Activated CD4-positive, alpha-beta T cell treated with anti-CD3 and anti-CD28 coated beads, Interleukin-10, Interleukin-2, amounts not matched to agents 100 ng/mL and 50 ng/mL, durations not matched to agents 16 hours and 8 hours (primary cell): ENCODE measurements at places on chromosomes 12 and 14.
A peak's percentile ranks its signal among the peaks of the same experiment; 100 is the strongest.

DNA sequence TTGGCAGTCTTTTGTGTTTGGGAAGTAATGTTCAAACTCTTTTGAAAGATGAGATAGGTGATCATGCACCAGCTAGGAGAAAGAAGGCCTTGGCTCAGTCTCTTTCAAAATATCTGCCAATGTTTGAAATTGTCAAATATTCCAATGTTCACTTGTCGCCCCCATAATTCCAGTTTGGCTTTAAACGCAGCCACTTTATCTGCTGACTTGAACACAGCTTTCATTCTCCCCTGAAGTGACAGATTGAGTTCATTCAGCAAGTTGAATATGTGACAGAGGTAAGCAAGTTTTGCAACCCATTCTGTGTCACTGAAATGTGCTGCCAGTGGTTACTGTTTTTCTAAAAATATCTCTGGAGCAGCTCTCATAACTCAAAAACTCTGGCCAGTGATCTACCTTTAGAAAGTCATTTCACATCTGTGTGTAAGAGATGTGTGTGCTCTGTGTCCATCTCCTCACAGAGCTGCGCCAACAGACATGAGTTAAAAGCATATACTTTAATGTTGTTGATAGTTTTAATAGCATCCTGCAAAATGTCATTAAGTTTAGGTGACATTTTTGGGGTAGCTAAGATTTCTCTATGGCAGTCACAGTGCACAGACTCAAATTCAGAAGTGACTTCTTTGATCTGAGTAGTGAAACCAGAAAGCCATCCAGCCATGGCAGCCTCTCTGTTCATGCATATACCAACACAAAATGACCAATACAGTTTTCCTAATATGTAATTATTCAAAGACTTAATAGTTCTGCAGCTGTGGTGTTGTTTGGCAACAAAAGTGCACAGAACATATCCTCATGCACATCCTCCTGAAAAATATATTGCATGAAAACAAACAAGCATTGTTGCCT lies 614.3 kb upstream of the MIS18BP1 start:
- DNase-seq: no peak

- peak; percentile 87 for DNase-seq
Measured at GRCh38 chr12:124916374-124917134, 2.1 kb upstream of the UBC start.

- no peak for DNase-seq
Measured at GRCh38 chr12:89384807-89385206, 32.5 kb upstream of the DUSP6 start.

- no peak for DNase-seq
Measured at GRCh38 chr12:89414851-89415250, 62.5 kb upstream of the DUSP6 start.

GRCh38 chr12:25051656-25052195 lies 102.8 kb upstream of the BCAT1 start:
- DNase-seq: peak; percentile 78

DNA sequence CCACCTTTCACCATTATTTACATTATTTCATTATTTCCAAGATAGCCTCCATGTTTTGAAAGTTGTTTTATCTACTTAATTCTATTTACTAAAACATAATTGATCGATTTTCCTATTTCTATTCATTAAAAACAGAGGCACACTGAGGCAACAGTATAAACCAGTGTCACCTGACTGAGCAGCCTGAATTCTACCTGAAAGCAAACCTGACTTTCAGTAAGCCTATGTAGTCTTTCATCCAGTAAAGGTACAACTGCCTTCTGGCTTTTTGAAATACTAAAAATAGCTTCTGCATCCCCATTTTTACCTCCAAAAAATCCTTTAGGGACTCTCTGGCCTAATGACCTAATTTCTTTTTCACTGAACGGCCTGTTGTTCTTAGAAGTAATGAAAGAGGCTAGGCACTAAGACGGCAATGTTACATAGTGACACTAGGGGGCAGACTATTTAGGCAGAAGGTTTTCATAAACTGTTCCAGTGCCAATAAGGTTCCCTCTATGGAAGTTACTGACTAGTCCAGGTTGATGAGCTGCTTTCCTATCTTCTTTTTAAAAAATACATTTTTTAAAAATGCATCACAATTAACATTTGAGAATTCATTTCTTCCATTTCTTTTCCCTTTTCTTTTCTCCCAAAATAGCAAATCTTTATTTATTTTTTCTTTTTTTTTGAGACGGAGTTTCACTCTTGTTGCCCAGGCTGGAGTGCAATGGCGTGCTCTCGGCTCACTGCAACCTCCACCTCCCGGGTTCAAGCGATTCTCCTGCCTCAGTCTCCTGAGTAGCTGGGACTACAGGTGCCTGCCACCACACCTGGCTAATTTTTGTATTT lies 17.5 kb downstream of the ANAPC5 start:
- DNase-seq: peak; percentile 67

DNA sequence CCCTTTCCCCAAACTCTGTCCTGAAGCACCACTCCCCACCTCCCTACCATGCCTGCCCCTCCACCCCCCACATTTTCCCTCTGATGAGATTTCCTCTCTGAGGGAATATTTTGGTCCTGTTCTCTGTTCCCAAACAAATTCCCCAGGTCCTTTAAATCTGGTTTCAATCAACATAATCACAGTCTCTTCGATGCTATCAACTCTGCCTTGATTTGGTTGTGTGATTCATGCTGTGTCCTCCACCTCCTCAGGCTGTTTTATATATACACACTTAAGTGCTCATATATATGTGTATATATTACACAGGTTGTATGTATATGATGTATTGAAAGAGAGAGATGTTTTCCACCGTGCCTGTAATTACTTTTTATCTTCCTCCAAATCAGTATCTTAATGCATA lies 36.0 kb downstream of the NTF3 start:
- DNase-seq: no peak

- no peak for DNase-seq
Measured at GRCh38 chr14:91397965-91398591, 19.5 kb downstream of the CCDC88C start.

- peak; percentile 79 for DNase-seq
Measured at GRCh38 chr14:61280526-61281185, 482 bp downstream of the TMEM30B start.

GRCh38 chr14:77482422-77482821 lies 16.2 kb downstream of the ISM2 start:
- no peak for DNase-seq

DNA sequence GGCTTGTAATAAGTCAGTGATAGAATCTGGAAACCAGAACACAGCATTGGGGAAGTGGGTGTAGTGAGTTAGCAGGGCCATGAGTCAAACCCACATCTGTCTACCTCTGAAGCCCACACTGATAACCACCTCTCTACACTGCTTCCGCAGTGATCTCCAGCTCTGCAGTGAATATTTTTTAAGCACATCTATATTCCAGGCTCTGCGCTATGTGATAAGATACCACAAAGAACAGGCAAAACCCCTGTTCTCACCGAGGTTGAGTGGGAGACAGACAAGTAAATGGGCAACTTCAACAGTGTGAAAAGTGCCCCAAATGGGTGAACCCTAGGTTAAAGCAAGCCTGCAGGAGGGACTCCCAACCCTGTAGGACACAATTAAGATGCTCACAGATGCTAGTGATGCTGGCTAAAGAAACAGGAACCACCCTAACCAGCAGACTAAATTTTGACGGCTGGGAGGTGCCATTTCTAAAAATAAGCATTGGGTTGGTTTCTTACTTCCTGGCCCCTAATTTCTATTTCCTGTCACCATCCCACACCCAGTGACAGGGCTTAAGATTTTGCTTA lies 375.0 kb downstream of the DPF3 start:
- DNase-seq: peak; percentile 84

GRCh38 chr12:38386205-38386985 lies 69.8 kb downstream of the ALG10B start:
- no peak for DNase-seq

- DNase-seq: no peak
Measured at GRCh38 chr12:39413836-39414771, 28.8 kb downstream of the KIF21A start.

- DNase-seq: peak; percentile 32
Measured at GRCh38 chr12:76060111-76060510, 24.4 kb downstream of the NAP1L1 start.

- no peak for DNase-seq
Measured at GRCh38 chr12:110657747-110658146, 31.2 kb downstream of the HVCN1 start.

DNA sequence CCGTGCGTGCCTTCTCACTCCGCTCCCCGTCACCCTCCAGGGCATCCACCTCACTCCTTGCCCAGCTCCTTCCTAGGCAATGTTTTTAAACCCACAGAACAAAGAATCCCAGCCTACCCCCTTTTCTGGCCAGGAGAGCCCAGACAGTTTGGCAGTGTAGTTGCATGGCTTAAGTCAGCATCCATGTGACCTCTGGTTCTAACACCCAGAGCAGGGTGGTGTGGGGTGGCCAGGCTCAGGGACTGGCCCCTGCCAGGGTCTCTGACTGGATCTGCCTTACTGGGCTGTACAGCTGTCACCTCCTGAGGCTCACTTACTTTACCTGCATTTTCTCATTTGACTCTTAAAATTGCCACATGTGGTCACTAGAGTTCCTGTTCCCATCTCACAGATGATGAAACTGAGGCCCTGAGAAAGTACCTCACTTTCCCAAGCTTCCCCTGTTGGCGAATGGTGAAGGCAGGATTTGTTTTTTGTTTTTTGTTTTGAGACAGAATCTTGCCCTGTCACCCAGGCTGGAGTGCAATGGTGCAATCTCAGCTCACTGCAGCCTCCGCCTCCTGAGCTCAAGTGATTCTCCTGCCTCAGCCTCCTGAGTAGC lies 18.3 kb downstream of the SDS start:
- DNase-seq: no peak

DNA sequence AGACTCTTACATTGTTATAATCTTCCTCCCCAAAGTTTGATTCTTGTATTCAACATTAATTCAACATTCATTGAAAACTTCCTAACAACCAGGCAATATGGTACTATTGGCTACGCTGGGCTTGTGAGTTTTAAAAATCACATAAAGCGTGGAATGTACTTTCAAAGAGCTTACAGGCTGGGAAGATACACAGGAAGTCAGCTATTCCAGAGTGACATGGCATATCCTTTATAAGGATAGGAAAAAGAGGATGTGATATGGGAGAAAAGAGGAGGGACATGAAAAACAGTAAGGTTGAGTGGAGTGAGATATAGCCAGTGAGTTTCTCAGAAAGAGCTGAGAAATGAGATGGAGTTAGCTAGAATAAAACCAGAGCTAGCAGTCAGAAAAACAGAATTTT lies 103.6 kb upstream of the ATF7IP start:
- no peak for DNase-seq

DNA sequence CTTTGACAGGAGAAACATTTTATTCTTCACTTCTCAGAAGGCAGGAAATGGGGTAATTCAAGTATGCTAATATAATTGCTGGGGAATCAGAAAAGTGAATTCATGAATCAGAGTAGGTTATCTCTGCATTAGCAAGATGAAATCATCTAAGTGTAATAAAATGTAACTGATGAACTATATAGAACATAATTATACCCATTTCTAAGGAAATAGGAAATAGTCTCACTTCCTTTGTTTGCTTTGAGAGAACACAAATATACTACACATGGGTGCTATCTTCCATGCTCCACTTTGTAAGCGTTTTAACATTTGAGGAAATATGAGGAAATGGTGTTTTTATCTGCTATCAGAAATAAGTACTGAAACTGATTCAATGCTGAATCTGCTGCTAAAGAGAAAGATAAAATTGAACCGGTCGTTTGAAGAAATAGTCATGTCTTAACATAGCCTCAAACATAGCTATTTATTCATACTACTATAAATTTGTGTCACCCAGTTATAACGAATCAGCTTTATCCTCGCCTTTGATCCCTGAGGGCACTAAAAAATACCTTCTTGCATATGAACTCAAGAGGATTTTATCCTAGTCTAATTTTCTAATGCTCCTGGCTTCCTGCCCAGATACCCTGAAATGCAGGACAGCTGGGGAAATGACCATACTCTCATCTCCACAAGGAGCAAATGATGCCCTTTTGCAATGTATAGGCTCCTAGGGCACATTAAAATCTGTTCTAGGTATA lies 696.0 kb downstream of the C12orf50 start:
- DNase-seq: no peak

GRCh38 chr12:31105668-31106067 lies 32.0 kb downstream of the DDX11 start:
- DNase-seq: no peak

- DNase-seq: no peak
Measured at GRCh38 chr12:19138956-19139355, 9.4 kb downstream of the PLEKHA5 start.

DNA sequence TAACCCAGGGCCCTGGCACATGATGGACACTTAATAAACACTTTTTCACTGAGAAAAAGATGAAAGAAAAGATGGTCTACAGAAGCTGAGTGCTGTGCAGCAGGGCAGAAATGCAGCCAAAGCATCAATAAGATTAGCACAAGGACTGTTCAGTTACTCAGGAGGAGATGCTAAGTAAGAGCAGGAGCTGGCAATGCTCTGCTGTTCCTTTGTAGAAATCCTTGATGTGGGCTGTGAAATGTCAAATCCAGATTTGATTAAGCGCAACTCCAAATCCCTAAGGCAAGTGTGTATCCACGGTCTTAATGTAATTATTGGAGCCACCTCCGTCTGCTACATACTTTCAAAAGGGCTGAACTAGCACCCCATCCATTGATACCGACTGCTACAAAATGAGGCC lies 151.8 kb upstream of the BTG1 start:
- DNase-seq: no peak

- no peak for DNase-seq
Measured at GRCh38 chr12:31343139-31343538, 17.2 kb upstream of the SINHCAF start.

- no peak for DNase-seq
Measured at GRCh38 chr12:83057436-83057835, 370.7 kb downstream of the TMTC2 start.

GRCh38 chr14:70008284-70009262 lies 129.4 kb downstream of the SMOC1 start:
- DNase-seq: no peak

- DNase-seq: no peak
Measured at GRCh38 chr12:132672678-132673077, 14.5 kb downstream of the POLE start.

DNA sequence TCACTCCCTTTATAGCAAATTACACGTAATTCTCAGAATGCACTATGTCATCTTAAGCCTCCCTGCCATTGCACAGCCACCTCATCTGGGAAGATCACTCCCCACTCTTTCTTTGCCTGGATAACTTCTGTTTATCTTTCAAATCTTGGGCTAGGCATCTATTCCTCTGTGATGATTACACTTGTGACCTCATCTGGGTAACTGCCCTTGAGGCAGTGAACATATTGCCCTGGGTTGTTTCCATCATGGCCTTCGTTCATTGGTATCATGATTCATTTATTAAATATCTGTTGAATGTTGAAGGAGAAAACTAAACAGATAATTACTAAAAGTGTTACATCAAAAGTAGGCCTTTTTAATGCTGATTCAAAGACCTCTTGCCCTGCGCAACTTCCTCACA lies 26.2 kb upstream of the PDE3A start:
- DNase-seq: no peak

- no peak for DNase-seq
Measured at GRCh38 chr14:51335961-51336723, 96.1 kb downstream of the TMX1 start.

GRCh38 chr12:51972849-51973273 lies 21.4 kb downstream of the ACVR1B start:
- DNase-seq: peak; percentile 83
